ENCODE measurements at places on chromosomes 4 and X. TPM values are rescaled to one million over a fixed set of nuclear protein-coding genes. Genes with fewer than 3 reads are reported as not detected.

GRCh38 chr4:61036071-61036684 lies 163.9 kb upstream of the ADGRL3 start:
- H3K27ac ChIP-seq: no peak overlapping the region
- H3K27me3 ChIP-seq: no peaks in the 10 kb centered on the region
- H3K36me3 ChIP-seq: no peaks in the 10 kb centered on the region
- H3K4me3 ChIP-seq: no peak overlapping the region
- no peak for DNase-seq

GRCh38 chr4:130808492-130808891 lies 1712.5 kb downstream of the C4orf33 start:
- H3K4me1 ChIP-seq: no peaks in the 10 kb centered on the region
- no peak overlapping the region for H3K4me3 ChIP-seq
- H3K27ac ChIP-seq: no peak overlapping the region
- no peaks in the 10 kb centered on the region for H3K36me3 ChIP-seq
- no peaks in the 10 kb centered on the region for H3K27me3 ChIP-seq
- peak; percentile 31 for DNase-seq

Gene TCEAL9
- total RNA-seq: 72.0 TPM

Gene BEX5
- 3.8 TPM for total RNA-seq

DNA sequence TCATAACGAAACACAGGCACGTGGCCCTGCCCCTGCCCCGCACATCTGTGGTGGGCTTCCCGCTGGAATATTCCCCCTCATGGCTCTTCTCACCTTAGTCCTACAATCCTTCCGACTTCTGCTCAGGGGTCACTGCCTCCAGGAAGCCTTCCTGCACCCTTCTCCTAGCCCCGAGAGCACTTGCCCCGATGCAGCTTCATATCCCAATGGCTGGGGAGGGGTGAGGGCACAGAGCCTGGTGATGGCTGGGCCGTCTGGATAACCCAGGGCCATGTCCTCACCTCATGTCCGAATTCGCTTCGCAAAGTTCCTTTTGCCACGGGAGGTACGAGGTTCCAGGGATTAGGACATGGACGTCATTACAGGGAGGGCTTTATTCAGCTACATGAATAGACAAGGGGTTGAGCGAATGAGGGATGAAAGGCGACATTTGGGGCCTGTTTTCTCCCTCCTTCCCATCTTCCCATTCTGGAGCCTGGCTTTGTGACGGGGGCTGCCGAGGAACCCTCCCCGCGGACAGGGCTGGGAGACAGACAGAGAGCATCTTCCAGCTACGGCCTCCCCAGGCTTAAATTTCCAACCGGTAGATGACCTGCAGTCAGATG lies 35.5 kb upstream of the HMX1 start:
- no peaks in the 10 kb centered on the region for H3K36me3 ChIP-seq
- peaks cover 69% of the 10 kb centered on the region for H3K27me3 ChIP-seq
- H3K4me1 ChIP-seq: no peaks in the 10 kb centered on the region
- H3K27ac ChIP-seq: no peak overlapping the region
- H3K4me3 ChIP-seq: no peak overlapping the region

GRCh38 chrX:139844884-139845283 lies 88.0 kb downstream of the ATP11C start:
- no peaks in the 10 kb centered on the region for H3K4me1 ChIP-seq
- no peaks in the 10 kb centered on the region for H3K36me3 ChIP-seq
- H3K27me3 ChIP-seq: no peaks in the 10 kb centered on the region
- no peak overlapping the region for H3K27ac ChIP-seq
- no peak for DNase-seq

Gene ARSJ
- total RNA-seq: 0.28 TPM

DNA sequence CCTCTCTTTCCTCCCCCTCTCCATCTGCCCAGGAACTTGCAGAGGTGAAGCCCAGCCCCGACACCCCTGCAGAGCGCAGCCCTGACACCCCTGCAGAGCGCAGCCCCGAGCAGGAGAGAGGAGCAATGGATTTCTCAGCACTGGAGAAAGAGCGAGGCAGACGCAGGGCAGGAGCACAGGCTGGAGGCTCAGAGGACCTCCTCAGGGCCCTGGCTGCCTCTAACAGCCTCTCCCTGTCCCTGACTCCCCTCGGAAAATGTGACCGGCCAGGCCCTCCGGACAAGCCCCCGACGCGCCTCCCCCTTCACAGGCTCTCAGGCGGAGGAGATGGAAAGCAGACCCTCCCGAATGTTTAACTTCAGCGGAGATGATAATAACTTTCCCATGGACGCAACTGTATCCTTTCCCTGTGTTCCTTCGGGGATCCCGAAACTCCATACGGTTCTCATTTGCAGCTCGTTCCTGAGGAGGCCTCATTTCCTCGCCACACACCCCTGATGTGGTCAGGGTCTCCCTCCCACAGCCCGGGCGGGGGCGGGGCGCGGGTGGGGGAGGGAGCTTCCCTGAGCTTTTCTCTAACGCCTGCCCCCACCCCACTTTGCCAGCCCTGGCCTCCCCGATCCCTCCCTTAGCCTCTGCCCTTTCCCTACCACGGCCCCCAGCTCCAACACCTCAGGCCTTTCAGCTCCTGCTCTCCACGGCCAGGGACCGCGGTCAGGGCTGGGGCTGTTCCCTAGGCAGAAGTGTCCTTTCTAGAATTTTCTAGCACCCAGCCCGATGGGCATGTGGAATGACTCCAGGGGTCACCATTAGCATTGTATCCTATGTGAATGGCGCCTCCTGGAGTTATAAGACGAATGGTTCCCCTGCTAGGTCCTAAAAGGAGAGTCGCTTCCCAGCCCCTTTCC lies 201.1 kb upstream of the BCOR start:
- H3K27ac ChIP-seq: no peak overlapping the region
- H3K4me1 ChIP-seq: peaks cover 21% of the 10 kb centered on the region
- no peak overlapping the region for H3K4me3 ChIP-seq
- peak; percentile 45 for DNase-seq
- H3K36me3 ChIP-seq: no peaks in the 10 kb centered on the region
- H3K27me3 ChIP-seq: no peaks in the 10 kb centered on the region

GRCh38 chrX:153336121-153336894 lies 2.4 kb downstream of the ZNF275 start:
- no peaks in the 10 kb centered on the region for H3K4me1 ChIP-seq
- no peak overlapping the region for H3K4me3 ChIP-seq
- no peak overlapping the region for H3K27ac ChIP-seq
- H3K36me3 ChIP-seq: peaks cover 3% of the 10 kb centered on the region
- peaks cover 10% of the 10 kb centered on the region for H3K27me3 ChIP-seq
- no peak for DNase-seq

Gene DIPK2B
- not detected for total RNA-seq

Gene RAB41
- not detected for total RNA-seq

Gene NLGN4X
- 17.6 TPM for total RNA-seq

GRCh38 chrX:23381099-23382087 lies 46.7 kb downstream of the PTCHD1 start:
- H3K36me3 ChIP-seq: no peaks in the 10 kb centered on the region
- no peak overlapping the region for H3K27ac ChIP-seq
- no peaks in the 10 kb centered on the region for H3K4me1 ChIP-seq

Gene ODAPH
- total RNA-seq: not detected

Gene CTAG1B
- total RNA-seq: not detected

- H3K36me3 ChIP-seq: peaks cover 10% of the 10 kb centered on the region
- no peak overlapping the region for H3K4me3 ChIP-seq
- DNase-seq: no peak
- H3K27ac ChIP-seq: no peak overlapping the region
- H3K27me3 ChIP-seq: no peaks in the 10 kb centered on the region
These were observed 54.9 kb downstream of the USP46 start for GRCh38 chr4:52604215-52604614.

Gene GTPBP6
- total RNA-seq: 16.6 TPM

GRCh38 chr4:128604840-128605239 lies 204.7 kb upstream of the JADE1 start:
- H3K27ac ChIP-seq: no peak overlapping the region
- H3K4me3 ChIP-seq: no peak overlapping the region
- no peaks in the 10 kb centered on the region for H3K27me3 ChIP-seq
- peaks cover 5% of the 10 kb centered on the region for H3K4me1 ChIP-seq
- no peak for DNase-seq

Gene GATB
- total RNA-seq: 22.9 TPM

DNA sequence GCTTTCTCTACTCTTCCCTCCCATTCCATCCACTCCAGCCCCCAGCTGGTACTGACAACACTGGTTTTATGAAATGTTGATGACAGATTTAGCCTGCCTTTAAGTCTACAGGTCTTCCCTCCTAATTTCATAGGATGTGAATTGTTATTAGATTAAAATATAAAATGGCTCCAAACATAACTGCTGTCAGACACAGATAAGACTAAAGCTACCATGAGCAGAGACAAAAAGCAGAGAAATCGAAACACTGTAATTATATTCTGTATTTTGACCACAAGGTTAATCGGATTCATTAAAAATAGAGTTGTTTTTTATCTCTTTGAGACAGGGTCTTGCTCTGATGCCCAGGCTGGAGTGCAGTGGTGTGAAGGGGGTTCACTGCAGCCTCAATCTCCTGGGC lies 28.3 kb downstream of the SEC24D start:
- no peak overlapping the region for H3K4me3 ChIP-seq
- H3K27me3 ChIP-seq: no peaks in the 10 kb centered on the region
- no peaks in the 10 kb centered on the region for H3K4me1 ChIP-seq
- no peaks in the 10 kb centered on the region for H3K36me3 ChIP-seq

DNA sequence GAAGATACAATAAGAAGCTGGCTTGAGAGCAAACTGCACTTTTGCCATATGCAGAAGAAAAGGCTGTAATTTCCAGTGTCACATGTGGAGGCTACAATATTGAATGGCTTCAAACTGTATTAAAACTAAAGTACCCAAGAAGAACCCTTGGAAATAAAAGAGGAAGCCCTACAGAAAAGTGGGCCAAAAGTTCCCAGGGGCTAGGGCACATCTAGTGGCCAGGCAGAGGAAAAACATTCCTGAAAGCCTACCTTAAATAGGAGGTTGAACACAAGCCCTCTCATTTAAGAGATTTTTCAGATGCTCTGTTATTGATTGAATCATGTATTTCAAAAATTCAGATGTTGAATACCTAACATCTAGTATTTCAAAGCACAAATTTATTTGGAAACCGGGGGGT lies 40.6 kb upstream of the PRDX4 start:
- no peak overlapping the region for H3K4me3 ChIP-seq
- H3K27ac ChIP-seq: no peak overlapping the region
- no peaks in the 10 kb centered on the region for H3K4me1 ChIP-seq
- H3K36me3 ChIP-seq: no peaks in the 10 kb centered on the region
- DNase-seq: no peak

DNA sequence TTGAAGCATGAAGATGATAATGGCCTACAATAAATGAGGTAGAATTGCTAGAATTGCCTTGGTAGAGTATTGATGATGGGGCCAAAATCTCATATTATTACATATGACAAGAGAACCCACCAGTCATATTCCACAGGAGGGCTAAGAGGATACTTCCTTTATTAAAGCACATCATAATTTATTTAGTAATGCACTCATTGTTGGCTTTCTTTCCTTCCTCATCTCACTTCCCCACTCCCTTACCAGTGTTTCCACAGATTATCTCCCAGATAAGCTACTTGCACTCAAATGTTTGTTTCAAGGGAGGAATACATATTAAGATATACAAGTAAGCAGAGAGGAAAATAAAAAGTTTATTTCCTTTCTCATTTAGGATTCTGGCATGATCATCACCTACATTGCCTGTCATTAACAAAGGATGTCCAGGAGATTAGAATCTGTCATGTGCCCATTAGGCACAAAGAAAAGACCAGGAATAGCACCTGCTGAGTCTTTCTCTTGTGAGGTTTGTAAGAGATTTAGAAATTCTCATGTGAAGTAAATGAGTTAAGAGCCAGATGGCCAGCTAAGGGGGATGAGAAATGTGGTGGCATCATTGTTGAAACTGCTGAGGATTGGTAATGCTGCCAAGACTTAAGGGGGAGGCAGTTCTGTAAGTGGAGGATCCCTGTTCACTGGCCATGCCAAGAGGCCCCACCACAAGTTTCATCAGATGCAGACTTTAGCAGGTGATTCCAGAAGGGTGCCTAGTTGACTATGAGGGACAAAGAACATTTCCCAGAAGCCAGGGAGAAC lies 52.4 kb upstream of the PRDM8 start:
- H3K4me1 ChIP-seq: peaks cover 10% of the 10 kb centered on the region
- no peaks in the 10 kb centered on the region for H3K36me3 ChIP-seq
- DNase-seq: peak; percentile 49
- peak overlapping the region; percentile 16 for H3K27ac ChIP-seq
- no peaks in the 10 kb centered on the region for H3K27me3 ChIP-seq

Gene ZNF518B
- total RNA-seq: 158 TPM

GRCh38 chrX:68648960-68649359 lies 1.5 kb downstream of the STARD8 start:
- peaks cover 4% of the 10 kb centered on the region for H3K4me1 ChIP-seq
- H3K36me3 ChIP-seq: no peaks in the 10 kb centered on the region
- H3K27me3 ChIP-seq: no peaks in the 10 kb centered on the region
- H3K27ac ChIP-seq: no peak overlapping the region
- peak; percentile 66 for DNase-seq

Gene TCP11X2
- total RNA-seq: 0.88 TPM

DNA sequence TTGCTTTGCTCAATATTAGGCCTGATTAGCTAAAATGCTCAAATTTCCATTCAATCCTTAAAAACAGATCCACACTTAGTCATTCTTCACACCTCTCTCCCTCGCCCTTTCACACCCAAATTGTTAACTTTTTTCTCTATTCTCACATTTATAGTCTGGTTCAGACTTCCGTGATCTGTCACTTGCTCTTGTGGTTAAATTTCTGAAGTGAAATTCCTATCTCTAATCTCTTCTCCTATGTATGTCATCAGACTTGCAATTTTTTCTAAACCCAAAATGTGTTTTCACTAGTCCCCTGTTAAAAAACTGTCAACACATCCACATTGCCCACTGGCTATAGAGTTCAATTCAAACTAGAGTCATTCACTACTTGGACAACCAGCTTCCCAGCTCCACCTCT lies 63.2 kb downstream of the SNCA start:
- H3K27me3 ChIP-seq: no peaks in the 10 kb centered on the region
- H3K36me3 ChIP-seq: no peaks in the 10 kb centered on the region
- no peak for DNase-seq
- no peak overlapping the region for H3K27ac ChIP-seq

Gene DOK7
- total RNA-seq: not detected

DNA sequence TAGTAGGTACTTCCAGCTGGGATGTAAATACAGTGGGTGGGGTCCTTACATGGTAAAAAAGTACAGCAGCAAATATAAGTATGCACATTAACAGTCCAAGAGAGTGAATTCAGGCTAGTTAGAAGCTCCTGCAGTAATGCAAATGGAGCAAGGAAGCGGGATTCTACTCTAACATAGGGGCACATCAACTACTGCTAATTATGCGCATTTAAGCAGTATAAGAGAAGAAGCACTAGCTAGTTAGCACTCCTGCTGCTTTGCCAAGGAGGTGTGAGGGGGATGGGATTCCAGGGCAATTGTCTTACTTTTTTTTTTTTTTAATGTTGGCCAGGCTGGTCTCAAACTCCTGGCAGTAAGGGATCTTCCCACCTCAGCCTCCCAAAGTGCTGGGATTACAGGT lies 284.1 kb downstream of the CHIC1 start:
- H3K27ac ChIP-seq: no peak overlapping the region
- no peak for DNase-seq
- H3K36me3 ChIP-seq: no peaks in the 10 kb centered on the region
- H3K27me3 ChIP-seq: no peaks in the 10 kb centered on the region
- no peak overlapping the region for H3K4me3 ChIP-seq

Gene DCX
- total RNA-seq: 4.8 TPM

Data from neural progenitor cell (in vitro differentiated cells).